Cerebellar cortex (tissue), 1 donor: ENCODE measurements at places on chromosomes 13 and 19.

DNA sequence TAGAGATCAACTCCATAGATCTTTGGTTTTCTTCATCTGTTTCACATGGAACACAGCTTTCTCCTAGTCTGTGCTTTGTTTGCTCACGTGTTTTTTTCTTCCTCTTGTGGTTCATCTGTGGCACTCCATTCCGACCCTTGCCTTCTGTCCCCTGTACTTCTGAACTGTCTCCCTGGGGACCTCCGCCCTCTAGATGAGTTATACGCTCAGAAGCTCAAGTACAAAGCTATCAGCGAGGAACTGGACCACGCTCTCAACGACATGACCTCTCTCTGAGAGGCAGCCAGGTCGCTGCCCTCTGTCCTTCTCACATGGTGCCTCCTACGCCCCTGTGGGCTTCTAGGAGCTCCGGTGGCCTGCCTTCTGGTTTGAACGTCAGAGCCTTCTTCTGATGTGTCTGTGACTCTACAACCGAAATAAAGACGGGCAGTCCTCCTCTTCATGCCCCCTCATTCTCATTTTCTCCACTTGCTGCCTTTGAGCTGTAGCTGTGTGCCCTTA lies 16.6 kb upstream of the RAB8A start:
- no peak for DNase-seq

DNA sequence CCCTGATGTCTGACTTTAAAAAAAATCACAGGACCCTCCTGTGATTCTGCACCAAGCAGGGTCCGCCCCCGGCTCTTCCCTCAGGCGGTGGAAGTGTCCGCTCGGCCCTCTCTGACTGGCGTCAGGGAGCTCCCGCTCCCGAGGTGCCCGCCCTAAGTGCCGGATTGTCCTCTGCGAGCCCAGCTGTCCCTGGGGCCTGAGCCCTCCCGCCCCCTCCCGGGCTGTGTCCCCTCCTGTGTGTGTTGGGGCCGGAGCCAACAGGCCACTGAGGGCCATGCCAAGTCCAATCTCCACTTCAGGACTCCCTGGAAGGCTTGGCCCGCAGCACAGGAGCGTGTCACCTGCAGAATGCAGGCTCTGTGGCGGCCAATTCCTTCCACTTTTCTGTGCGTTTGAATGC lies 25.4 kb downstream of the MAP2K2 start:
- DNase-seq: peak; percentile 60

DNA sequence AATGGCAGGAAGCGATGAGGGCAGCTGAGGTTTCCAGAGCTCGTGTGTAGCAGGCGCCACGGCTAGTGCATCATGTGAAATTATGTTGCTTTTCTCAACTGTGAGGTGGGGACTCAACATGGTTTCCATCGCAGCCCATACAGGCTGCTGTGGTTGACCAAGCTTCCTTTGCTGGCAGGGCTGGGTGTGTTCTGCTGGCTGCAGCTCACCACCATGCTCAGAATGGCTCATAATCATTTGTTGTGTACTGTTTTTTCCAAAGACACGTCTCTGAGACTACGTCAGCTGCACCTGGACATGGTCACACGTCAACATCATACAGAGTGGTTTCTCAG lies 16.1 kb upstream of the RASA3 start:
- DNase-seq: no peak

DNA sequence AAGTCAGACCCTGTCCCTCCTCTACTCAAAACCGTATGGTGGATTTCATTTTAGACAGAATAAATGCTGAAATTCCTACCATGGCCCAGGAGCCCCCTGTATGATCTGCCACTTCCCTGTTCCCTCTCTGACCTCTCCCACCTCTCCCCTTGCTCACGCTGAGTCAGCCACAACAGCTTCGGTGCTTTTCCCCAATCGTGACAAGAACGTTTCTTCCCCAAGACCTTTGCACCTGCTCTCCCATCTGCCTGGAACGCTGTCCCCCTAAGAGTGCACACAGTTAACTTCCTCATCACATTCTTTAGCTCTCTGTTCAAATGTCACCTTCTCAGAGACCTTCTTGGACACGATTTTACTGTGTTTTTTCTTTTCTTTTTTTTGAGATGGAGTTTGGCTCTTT lies 2.3 kb downstream of the VRK3 start:
- no peak for DNase-seq

DNA sequence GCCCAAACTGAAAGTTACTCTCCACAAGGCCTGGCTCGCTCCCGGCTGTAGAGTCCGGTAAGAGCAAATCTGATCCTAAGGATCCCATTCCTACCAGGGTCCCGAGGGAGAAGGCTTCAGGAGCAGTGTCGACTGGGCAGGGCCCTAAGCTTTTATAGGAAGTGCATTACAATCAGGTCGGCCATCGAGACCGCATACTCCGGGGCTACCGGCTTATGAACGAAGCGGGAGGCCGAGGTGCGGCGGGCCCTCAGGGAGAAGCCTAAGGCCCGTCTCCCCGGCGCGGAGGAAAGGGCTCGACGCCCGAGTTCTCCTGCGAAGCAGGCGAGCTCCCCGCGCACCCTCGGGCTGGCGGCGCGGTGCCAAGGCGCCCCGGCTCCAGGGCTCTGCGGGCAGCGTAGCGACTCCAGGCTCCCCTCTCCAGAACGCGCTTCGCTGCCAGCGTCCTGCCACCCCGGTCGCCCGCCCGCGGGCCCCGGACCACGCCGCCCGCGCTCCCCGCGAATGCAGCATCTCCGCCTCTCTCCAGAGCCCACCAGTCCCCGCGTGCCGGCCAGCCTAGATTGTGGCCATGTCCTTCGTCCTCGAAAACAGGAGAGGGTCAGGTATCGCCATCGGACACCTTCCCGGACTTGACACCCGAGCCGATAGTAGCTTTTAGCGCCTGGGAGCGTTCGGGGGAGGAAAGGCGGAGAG lies 1.4 kb downstream of the EFNB2 start:
- DNase-seq: peak; percentile 37

- DNase-seq: peak; percentile 44
Measured at GRCh38 chr13:44578067-44578400, 1.9 kb upstream of the TSC22D1 start.

DNA sequence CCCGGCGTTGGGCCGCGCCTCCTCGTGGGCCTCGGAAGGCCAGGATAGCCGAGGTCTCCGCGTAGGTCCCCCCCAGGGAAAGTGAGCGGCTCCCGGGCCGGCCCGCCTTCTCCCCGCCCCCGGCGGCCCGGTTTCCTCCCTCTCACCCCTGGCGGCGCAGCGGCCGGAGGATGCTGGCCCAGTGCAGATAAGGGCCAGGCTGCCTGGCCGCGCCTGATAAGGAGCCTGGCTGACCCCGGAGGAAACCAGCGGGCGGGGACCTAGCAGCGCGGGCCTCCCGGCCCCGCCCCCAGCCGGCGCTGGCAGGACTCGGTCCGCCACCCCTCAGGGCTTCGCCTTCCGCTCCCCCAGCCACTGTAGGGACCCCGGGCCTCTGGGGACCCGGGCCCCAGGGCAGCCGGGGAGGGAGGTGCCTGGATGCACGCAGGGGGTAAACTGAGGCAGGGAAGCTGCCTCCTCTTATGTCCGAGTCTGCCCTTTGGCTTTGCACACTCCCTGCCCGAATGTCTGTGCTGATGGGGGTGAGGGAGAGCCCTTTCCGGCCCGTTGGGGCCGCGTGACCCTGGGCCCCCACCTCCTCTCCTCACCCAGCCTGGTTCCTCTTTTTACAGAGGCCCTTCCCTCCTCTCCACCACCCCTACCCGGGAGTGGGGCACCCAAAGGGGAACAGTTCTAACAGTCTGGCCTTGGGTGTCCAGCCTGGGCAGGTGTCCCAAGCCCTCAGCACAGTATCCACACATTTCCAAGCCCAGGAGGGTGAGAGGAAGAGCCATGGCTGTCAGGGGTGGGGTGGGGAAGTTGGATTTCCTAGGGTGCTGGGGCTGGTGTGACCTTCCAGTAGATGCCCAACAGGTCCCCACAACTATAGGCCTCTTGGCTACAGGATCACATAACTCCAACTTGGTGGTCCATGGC lies at the start of gene LYL1:
Gene LYL1 (minus strand): TSS at position 193 of the 915 bp plus-strand sequence. CDS start 1,687 bp downstream, outside the sequence.
- DNase-seq: no peak

GRCh38 chr19:17886515-17886914 lies 14.8 kb downstream of the SLC5A5 start:
- DNase-seq: no peak

- no peak for DNase-seq
Measured at GRCh38 chr19:37977992-37978391, 71.0 kb downstream of the SIPA1L3 start.

- no peak for DNase-seq
Measured at GRCh38 chr13:106981051-106981450, 413.1 kb upstream of the ARGLU1 start.

GRCh38 chr19:710767-711166 lies 2.0 kb downstream of the PALM start:
- peak; percentile 38 for DNase-seq

- no peak for DNase-seq
Measured at GRCh38 chr19:33400856-33401682, 27.6 kb downstream of the CEBPG start.

- DNase-seq: no peak
Measured at GRCh38 chr13:110361365-110361911, 54.4 kb downstream of the COL4A2 start.

- peak; percentile 33 for DNase-seq
Measured at GRCh38 chr19:15810335-15810734, 5.1 kb downstream of the OR10H1 start.

GRCh38 chr13:100483841-100484381 lies 104.7 kb downstream of the GGACT start:
- no peak for DNase-seq

DNA sequence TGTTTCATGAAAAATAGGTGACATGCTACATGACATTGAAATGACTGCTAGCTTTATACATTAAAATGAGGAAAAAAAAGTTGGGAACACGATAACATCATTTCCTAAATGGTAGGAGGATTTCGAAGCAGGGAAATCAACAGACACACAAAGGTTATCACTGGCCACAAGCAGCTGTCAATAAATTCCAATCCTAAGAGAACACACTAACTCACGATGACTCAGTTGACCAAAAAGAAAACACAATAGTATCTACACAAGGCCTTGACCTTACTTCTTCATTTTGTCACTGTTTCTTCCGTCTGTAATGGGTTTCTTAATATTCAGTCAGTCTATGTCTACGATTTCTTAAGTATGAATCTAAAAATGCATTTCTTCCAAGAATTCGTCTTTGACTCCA lies 36.5 kb downstream of the STARD13 start:
- DNase-seq: no peak

DNA sequence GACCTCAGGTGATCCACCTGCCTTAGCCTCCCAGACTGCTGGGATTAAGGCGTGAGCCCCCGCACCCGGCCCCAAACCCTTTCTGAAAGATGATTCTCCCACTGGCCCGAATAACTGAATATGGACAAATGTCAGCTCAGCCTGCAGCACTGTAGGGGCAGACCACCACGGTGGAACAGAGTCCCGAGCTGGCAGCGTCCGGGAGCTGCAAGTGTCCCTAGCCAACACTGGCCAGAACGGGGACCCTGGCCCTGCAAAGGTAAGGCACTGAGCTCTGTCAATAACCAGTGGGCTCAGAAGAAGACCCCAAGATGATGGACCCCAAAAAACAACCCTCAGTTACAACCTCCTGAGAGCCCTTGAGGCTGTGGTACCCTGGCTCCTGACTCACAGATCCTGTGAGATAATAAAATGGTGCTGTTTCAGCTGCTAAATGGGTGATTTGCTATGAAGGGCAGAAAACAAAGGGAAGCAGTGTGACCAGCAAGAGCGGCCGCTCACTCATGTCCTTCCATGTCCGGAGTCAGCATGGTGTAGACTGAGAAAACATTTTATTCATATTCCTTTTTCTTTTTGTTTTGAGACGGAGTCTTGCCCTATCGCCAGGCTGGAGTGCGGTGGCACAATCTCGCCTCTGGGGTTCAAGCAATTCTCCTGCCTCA lies 1.6 kb downstream of the LSM7 start:
- no peak for DNase-seq

DNA sequence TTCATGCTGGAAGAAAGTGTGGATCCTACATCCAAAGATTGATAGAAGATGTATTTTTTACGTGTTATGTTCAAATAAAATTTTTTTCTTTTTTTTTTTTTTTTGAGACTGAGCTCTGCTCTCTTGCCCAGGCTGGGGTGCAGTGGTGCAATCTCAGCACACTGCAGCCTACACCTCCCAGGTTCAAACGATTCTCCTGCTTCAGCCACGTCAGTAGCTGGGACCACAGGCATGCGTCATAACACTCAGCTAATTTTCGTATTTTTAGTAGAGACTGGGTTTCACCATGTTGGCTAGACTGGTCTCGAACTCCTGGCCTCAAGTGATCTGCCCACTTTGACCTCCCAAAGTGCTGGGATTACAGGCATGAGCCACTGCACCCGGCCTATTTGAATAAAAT lies 65.7 kb downstream of the KLF12 start:
- DNase-seq: no peak

DNA sequence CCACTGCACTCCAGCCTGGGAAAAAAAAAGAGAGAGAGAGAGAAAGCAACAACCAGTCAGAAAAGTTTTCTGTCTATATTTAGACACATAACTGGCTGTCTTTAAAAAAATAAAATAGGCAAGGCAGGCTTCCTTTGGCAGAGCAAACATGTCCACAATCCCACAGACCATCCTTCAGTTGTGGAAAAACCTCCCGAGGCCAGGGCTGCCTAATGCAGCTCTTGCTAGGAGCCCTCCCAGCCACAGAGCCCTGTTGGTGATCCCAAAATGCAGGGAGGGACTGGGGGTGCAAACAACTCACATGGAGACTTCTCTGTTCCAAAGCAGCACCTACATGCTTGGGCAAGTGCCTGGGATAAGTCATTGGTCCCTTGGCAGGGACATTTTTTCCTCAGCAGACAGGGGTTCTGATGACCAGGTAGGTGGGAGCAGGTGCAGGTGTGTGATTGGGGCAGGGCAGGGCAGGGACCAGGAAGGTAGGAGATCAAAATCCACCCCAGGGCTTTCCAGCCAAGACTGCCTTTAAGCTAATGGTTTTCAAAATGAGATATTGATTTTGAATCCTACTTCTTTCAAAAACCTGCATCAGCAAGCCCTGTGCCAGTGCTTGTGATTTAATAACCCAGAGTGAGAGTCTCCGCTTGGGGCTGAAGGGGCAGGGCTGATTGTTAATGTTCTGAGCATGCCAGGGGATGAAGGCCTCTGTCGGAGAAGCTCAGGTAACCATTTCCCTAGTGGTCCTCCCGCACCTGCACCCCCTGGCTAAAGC lies 178.5 kb downstream of the USP12 start:
- DNase-seq: no peak

- DNase-seq: no peak
Measured at GRCh38 chr13:57813651-57814050, 182.1 kb downstream of the PCDH17 start.

DNA sequence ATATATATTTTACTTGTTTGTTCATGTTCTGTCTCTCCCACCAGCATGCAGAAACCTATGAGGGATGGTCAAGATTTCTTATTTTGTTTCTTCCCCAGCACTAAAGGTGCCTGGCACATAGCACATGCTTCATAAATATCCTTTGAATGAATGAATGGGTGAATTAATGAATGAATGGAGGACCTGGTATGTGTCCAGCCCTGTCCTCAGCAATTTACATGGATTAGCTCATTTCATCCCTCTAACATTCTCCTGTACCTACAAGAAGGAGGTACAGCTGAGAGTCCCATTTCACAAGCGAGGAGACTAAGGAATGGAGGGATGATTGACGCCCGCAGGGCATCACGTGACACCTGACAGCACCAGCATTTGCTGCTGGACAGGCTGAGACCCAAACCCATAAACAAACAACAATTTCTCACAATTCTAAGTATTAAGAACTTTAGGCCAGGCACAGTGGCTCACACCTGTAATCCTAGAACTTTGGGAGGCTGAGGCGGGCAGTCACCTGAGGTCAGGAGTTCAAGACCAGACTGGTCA lies 6.8 kb upstream of the BCAT2 start:
- no peak for DNase-seq
